Daoy (cell line): ENCODE measurements at places on chromosomes 7 and 10.
A peak's percentile ranks its signal among the peaks of the same experiment; 100 is the strongest.

DNA sequence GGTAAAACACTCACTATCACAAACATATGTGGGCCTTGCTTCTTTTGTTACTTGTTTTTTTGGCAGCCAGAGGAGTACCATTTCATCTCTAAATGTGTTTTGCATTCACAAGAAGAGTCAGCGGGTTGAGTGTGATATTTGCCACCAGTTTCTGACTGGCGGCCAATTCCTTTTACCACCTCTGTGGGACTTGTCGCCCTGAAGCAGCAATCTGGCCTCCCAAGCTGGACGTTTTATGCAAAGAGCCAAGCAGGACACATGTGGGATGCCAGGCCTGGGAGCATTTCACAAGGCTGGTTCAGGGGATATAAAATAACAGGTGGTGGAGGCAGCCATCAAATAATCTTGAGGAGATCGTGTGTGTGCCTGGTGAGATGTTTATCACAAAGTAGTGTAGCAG is 61.8 kb upstream of the TRIL start:
- DNase-seq = no peak

- DNase-seq = no peak
Observed at GRCh38 chr7:155795401-155795800, 16.9 kb downstream of the SHH start.

- DNase-seq = peak; percentile 86
Observed at GRCh38 chr7:55533050-55533728, 39.1 kb downstream of the VOPP1 start.

DNA sequence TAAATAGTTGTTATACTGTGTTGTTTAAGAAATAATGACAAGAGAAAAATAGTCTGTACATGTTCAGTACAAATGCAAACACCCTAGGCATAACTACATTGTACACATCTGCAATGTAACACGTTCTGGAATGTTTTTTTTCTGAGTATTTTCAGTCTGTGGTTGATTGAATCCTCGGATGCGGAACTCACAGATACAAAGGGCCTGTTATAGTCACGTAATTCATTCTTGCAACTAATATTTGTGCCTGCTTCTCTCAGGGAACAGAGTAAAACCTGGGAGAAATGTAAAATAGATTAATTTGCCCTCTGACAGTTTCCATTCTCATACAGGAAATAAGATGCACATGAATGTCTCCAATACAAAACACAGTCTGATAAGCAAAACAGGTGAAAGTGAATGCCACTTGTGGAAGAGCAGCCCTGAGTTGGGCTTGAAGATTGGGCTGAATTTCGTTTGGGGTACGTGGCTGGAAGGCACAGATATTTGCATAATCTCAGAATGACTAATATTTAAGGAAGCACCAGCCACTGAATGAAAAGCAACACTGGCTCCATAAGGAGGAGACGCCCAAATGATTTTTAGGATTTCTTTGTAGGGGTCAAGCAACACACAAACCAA is 19.1 kb downstream of the DENND2A start:
- DNase-seq = peak; percentile 57

GRCh38 chr10:77835669-77836086 is 90.9 kb downstream of the DLG5 start:
- DNase-seq = peak; percentile 51
